ENCODE measurements at places on chromosomes 11 and 22.

DNA sequence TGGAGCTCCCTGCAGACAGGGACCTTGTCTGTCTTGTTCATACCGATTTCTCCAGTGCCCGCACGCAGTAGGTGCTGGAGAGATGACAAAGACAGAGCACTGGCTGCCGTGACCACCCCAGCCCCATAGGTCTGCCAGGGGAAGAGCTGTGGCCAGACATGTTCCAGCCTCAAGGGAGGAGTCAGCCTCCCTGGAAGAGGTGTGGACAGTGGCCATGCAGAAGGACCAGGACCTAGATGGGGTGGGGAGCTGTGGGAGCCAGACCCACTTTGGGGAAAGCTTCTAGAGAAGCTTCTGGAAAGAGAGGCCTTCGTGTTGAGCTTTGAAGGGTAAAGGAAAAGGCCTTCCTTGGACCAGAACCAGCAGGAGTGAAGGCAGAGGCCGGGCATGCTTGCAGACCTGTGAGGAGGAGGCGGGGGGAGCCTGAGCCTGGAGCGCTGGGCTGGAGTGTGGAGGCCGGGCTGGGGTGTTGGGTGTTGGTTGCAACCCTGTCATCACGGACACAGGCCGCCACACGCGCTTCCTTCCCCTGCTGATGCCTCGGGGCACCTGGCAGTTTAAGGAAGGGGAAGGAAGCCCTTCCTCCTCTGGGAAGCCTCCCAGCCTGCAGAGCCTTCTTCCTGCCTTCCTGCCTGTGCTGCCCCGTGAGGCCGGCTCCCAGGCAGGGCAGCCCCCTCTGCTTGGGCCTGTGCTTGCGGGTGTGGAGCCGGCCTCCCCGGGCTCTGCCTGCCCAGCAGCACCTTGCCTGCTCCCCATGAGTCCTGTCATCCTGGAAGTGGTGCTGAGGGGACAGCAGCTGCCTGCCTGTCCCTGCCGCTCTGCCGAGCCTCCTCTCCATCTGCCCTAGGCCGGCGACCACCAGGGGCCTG is 12.3 kb downstream of the RELT start:
- DNase-seq, result no peak

GRCh38 chr22:24247564-24248344 is 2.9 kb upstream of the GGT5 start:
- no peak for DNase-seq

DNA sequence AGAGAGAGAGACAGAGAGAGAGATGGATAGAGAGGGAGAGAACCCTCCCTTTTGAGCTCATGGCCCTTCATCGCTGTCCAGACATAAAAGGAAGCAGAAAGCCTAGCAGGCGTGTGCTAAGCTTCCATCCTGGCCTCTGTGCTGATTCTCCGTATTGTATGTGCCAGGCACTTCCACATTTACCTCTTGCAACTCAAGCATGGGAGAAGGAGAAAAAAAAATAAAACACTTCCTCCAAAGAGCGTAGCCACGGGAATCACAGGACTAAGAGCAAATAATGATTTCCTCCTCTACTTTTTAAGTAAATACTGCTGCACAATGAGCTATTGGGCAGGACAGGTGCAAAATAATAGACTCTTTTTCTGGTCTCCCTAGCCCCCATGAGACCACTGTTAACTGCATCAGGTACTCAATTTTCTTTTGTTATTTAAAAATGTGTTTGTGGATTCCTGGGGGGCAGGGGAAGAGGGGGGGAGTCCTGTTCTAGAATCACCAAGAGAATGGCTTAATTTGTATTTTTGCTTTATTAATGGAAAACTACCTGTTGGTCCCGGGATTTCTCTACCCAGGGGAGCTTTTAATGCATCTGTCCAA is 154.3 kb downstream of the NXPE2 start:
- no peak for DNase-seq

DNA sequence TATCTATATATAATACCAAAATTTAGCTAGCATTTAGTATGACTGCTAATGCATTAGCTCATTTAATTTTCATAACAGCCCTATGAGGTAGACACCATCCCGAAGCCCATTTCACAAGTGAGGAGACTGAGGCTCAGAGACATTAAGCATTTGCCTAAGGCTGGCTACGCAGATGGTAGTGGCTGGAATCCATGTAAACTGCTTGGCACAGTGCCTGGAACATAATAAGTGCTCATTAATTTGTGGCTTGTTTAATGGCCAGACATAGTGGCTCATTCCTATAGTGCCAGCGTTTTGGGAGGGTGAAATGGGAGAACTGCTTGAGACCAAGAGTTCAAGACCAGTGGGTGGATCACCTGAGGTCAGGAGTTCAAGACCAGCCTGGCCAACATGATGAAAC is 17.8 kb upstream of the TP53I11 start:
- no peak for DNase-seq

DNA sequence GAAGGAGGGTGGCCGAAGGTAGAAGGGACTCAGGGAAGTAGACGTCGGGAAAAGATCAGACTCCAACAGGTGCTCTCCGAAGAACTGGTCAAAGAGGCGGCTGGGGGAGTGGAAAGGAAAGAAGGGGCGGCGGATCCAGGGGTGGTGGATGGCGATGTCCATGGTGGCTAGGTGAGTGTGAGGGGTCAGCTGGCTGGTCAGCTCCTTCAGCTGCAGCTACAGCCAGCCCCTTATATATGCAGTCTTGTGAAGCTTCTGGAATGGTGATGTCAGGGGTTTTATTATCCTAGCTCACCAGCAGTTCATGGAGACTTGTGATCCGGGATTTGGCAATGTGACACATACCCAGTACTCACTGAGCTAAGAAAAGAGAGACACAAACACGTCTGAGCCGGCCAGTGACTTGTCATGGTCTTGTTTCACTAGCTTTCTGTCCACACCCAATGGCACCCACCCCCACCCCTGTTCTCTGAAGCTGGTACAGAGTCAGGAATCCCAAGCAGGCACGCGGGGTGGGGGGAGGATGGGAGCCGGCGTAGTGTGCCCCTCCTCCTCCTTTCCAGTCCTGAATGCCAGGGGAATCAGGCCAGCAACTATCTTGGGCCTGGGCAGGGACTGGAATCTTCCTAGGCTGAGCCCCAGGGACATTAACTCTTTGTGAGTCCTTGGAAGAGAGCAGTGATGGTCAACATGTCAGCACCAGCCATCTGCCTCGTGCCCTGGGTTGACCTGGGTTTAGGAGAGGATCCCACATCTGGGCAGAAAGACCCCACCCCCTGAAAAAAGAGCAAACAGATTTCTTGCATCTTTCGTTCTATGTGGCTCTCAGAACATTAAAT is at the start of gene CRYAB:
TSS of gene CRYAB (minus strand) at position 208 of the 839 bp plus-strand sequence. CDS start at position 162, 46 bp downstream.
- DNase-seq, result no peak

- no peak for DNase-seq
These were observed 14.1 kb upstream of the LRRC10B start for GRCh38 chr11:61494381-61494961.

DNA sequence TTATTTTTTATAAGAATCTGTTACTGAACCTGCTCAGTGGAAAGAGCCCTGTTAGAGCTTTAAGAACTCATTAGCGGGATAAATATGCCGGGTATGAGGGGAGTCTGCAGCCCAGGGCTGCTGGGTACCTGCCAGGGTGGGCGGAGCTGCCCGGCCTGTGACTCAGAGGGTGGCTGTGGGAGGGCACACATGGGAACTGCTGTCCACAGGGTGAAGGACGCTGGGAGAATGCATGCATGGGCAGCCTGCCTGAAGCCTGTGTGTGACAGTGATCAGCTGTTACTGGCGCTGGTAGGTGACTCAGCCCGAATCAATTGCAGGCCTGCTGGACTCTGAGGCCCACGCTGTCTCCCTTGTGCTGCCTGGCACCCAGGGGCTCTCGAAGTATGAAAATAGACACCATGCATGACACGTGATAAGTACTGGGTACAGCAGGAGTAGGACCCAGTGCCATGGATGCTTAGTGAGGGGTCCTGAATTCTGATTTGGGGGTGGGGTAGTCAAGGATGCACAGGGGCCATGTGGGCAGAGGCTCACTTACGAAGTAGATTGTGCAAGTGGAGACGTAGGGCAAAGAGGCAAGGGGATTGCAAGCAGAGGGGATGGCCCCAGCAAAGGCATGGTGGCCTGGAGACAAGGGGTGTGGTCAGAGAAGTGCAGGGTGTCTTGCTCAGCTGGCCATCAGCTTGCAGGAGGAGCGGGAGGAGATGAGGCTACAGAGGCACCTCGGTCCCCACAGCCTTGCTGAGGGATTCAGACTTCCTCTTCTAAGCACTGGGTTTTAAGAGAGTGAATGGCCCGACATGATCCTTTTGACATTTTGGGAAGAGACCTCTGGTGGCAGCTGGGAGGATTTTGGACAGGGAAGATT is 36.5 kb downstream of the GRIK4 start:
- DNase-seq, result no peak

DNA sequence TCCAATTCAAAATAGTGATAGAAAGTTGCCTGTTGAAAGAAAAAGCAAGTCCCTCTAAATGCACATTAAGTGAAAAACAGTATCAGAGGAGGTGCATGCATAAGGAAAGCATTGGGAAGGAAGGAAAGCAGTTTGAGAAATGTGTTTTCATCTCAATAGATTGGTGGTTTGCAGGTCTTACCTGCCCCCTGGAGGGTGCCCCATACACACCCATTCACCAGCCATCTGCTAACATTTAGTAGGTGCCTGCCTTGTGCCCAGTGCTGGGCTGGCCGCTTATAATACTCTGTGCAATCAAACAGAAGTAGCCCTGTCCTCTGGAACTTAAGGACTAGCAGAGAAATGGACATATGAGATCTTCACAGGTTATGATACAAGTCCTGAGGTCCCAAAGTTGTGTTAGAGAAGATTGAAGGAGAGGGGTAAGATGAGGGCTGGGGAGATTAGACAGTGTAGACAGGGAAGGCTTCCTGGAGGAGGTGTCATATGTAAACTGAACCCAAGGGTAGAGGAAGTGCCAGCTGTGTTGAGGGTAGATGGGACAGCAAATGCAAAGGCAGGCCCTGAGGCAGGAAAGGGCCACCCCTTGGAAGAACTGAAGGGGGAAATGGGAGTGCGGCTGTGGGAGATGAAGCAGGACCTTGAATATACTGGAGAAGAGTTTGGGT is 184.2 kb downstream of the MN1 start:
- no peak for DNase-seq

GRCh38 chr11:88414981-88415413 is 77.5 kb upstream of the CTSC start:
- no peak for DNase-seq

Data from activated naive CD4-positive, alpha-beta T cell (primary cell).